ENCODE measurements at places on chromosomes 5 and 9.

GRCh38 chr9:95641586-95641985 lies 124.8 kb upstream of the PTCH1 start:
- ATAC-seq: no peak

DNA sequence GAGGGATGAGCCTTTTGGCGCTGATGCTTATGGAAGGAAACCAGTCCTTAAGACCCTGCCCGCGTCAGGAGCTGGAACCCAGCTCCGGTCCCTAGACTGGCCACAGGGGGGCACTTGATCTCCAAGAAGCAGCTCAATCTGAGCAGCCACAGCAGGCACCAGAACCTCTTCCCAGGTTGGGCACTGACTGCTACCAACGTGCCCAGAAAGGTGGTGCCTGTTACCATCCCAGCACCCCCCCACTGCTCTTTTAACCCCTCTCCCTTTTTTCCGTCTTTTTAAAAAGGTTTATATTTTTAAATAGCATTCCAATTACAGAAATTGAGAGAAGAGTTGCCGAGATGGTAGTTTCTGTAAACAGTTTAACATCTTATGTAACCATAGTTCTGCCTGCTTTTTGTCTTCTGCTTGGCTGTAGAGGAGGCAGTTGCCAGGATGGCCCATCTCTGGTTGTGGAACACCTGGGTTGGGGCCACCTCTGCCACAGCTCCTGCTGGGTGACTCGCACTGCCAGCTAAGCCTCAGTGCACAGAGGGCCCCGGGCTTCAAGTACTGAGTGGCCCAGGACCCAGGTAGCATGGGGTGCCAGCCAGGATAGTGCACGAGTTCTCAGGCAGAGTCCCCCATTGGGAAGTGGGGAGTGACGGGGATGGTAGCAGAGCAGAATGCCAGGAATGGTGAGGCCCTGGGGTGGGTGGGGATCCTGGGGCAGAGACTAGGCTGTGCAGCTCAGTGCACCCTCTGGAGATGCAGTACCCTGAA lies 62.8 kb downstream of the PFDN1 start:
- peak; percentile 60 for ATAC-seq

DNA sequence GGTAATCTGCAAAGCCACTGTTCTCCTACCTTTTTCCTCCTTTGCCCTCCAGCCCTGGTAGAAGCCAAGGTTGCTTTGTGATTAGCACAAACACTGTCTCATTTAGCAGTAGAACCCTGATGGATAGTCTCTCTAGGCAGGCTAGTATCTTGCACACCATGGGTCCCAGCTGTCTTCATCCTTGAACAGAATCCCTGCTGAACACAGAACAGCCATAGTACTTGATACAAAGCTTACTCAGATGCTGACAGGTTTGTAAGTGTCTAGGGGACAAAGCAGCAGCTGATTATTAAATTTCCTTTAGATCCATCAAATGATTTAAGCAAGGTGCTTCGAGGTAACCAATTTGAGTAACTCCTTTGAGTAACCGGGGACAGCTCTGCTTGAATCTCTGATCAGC lies 163.7 kb upstream of the PPP1R2B start:
- no peak for ATAC-seq

- no peak for ATAC-seq
Observed at GRCh38 chr9:136437839-136438547, 1.7 kb downstream of the INPP5E start.

DNA sequence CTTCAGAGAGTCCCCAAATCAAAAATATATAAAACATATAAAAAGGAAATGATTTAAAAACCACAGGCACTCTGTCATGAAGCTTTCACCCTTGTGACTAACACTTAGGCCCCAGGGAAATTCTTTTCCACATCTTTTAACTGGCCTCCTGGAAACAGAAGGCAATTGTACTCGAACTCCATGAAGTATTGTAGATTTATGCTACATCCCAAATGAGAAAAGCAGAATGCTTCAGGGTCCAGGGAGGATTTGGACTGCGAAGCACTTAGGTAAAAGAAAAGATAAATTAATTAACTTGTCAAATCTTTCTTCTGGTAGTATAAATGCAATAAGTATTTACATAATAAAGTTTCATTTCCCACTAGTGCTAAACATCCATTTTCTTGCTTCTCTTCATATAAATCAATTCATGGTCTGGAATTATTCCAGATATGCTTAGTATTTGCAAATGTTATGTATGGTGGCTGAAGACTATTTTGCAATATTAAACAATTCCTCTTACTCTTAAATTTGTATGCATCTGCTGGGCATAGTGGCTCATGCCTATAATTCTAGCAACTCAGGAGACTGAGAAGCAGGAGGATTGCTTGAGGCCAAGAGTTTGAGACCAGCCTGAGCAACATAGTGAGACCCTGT lies 64.9 kb upstream of the ELL2 start:
- no peak for ATAC-seq

DNA sequence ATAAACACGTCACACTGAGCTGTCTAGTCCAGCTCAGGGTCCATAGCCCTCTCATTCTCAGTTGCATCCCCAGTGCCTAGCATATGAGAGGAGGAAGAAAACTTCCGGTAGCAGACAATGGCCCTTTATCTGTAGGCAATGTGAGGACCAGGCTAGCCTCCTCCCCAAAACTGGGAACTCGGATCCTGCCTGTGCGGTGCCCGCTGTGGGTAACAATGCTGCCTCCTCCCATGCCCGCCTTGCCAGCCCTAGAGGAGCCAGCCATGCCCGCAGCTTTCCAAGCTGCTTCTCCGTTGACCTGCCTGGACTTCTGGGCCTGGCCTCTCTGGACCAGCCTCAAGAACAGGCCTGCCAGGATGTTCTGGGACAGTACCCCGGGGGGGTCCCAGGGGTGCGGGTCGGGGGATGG lies 74.6 kb upstream of the ORM1 start:
- no peak for ATAC-seq

DNA sequence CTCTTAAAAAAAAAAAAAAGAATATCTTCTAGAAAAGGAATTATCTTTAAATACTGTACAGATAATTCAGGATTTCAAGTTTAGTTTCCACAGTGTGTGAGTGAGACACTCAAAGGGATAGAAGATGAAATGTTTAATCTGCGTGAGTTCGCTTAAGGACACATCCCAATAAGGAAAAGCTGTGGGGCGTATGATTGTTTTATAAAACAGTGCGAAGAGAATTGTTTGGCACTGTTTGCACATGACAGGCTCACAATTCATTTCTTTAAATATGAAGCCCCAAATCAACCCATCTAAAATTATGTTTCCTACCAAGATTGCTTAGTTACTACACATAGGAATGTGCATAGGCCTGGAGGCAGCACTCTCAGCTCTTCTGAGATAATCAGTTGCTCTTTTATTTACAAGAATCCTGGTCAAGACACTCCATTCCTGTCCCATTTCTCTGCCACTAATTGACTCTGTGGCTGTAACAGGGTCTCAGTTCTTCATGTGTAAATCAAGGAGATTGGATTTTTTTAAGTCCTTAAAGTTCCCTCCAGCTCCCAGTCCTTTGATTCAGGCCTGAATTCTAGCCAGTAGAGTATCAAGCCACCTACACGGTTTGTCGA lies 60.1 kb downstream of the BHMT start:
- no peak for ATAC-seq

DNA sequence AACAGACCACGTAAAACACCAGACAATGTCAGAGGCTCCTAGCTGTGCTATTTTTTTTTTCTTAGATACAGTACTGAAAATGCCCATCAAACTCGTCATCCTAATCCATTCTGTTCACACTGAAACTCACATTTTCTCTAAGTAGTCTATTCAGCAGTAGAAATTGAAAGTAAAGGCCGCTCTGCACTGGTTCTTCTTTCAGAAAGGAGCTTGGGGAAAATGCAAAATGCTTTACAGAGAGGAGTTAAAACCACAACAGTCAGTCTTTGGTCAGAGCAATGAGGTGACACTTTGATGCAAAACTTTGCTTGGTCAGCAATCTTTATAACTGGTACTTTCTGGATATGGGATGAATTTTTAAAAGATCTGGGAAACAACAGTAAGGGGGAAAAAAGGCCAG lies 43.8 kb upstream of the SUSD1 start:
- ATAC-seq: peak; percentile 85

GRCh38 chr5:65015767-65016166 lies 247.0 kb downstream of the CWC27 start:
- no peak for ATAC-seq

- ATAC-seq: no peak
Observed at GRCh38 chr9:70983723-70984295, 137.6 kb downstream of the TRPM3 start.

DNA sequence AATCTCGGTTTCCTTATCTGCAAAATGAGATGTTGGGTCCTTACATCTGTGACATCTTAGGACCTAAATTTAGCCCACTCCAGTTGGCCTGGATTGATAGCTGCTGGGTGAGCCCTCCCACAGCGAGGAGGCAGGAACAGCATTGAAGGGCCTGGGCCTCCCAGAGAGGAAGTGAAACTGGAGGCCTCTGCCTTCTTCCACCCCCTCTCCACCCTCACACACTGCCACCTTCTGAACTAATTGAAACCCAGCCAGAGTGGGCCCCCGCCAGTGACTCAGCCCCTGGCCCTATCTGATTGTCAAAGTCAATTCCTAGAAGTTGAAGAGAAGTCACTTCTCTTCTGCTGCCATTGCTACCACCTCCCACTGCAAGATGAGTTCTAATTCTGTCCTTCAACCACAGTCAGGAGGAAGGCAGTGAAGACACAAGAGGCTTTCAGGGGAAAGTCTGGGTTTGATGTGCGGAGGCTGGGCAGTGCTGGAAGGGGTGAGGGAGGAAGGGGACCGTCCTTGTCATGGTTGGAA lies 55.2 kb upstream of the NEK6 start:
- ATAC-seq: peak; percentile 97

- no peak for ATAC-seq
Observed at GRCh38 chr5:124604419-124604818, 142.0 kb downstream of the ZNF608 start.

DNA sequence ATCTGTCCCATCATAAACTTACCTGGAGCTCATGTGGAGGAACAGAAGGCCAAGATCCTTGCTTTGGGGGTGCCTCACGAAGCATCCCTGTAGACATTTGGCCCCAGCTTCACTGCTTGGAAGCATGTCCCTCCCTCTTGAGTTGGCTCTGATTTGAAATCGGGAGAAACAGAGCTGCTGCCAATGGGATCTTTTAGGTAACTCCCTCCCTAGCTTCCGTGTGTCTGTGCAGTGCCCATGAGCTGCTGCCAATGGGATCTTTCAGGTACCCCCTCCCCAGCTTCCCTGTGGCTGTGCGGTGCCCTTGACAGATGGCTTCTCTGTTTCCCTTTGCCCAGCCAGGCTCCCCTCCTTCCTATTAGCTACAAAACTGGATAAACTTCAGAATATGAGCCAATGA lies 178.0 kb downstream of the NR3C1 start:
- ATAC-seq: no peak

GRCh38 chr9:72786948-72787347 lies 165.9 kb downstream of the ALDH1A1 start:
- no peak for ATAC-seq

DNA sequence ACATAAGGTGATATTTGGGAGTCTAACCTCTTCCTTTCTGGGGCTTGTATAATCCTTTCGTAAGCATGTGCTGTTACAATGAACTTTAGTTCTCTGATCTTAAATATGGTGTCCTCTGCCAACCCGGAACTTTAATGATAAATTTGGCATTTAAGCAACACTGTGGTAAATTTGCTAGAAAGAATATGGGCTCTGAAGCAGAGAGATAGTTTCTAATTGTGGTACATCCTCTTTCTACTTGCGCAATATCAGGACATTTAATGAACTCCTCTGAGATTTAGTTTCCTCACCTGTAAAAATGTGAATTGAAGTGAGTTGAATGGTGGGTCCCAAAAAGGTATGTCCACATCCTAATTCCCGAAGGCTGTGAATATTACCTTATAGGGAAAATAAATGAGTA lies 364.7 kb downstream of the CAAP1 start:
- no peak for ATAC-seq

GRCh38 chr5:127029581-127030258 lies 638 bp downstream of the MARCHF3 start:
- peak; percentile 11 for ATAC-seq

- no peak for ATAC-seq
Observed at GRCh38 chr9:96189995-96190394, 112.0 kb downstream of the HSD17B3 start.

GRCh38 chr5:148843510-148844318 lies 17.3 kb downstream of the ADRB2 start:
- ATAC-seq: no peak

- ATAC-seq: no peak
Observed at GRCh38 chr5:69502767-69503488, 10.3 kb downstream of the OCLN start.

DNA sequence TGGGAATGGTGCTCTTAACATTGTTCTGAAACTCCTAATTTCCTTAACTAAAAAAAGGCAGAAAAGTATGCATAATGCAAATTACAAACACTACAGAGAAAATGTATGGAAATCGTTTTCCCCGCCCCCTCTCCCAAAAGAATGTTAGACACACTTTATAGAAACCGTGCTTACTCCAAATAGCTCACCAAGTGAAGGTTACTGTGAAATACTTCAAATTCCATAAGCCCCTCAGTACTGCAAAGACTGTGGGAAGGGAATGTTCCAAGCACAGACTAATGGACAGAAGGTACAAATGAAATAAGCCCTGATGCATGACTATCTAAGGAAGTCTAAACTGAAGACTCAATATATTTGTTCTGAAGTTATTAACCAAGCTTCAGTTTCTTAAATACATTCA lies 12.5 kb downstream of the MAPKAP1 start:
- no peak for ATAC-seq

GRCh38 chr9:93507768-93508167 lies 54.4 kb upstream of the FAM120AOS start:
- ATAC-seq: peak; percentile 51

GRCh38 chr5:35188031-35188457 lies 42.2 kb downstream of the PRLR start:
- no peak for ATAC-seq

- ATAC-seq: no peak
Observed at GRCh38 chr5:15241216-15241821, 258.7 kb upstream of the FBXL7 start.

- ATAC-seq: peak; percentile 41
Observed at GRCh38 chr9:21994556-21995005, at the start of gene CDKN2B-AS1. Gene CDKN2B-AS1, plus strand, starts transcription at chr9:21994791.

DNA sequence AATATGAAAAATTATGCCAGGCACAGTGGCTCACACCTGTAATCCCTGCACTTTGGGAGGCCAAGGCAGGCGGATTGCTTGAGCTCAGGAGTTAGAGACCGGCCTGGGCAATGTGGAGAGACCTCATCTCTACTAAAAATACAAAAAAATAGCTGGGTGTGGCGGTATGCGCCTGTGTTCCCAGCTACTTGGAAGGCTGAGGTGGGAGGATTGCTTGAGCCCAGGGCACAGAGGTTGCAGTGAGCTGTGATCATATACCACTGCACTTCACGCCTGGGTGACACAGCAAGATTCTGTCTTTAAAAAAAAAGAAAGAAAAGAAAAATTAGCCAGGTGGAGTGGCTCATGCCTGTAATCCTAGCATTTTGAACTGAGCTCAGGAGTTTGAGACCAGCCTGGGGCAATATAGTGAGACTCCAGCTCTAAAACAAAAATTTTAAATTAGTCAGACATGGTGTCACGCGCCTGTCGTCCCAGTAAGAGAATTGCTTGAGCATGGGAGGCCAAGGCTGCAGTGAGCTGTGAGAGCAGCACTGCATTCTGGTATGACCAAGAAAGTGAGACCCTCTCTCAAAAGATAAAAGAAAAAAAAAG lies 18.0 kb downstream of the PLAA start:
- no peak for ATAC-seq
